ENCODE measurements at places on chromosomes 3 and 15.
A peak's percentile ranks its signal among the peaks of the same experiment; 100 is the strongest.

DNA sequence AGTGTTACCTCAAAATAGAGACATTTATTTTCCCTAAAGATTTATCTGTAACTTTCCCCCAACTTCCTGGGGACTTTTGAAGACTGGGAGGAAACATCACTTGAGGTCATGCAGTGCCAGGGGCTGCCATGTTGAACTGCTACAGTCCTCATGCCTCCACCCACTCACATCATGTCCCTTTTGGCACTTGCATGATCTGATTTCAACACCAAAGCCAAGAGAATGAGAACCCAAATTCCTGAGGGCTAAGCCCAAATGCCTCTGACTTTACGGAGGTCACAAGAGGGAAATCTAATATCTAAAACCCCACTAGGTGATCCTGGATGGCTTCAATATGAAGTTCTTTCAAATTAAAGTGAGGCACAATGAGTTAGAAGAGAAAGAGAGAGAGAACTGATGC, 213.1 kb downstream of the NTRK3 start:
- no peak for DNase-seq

DNA sequence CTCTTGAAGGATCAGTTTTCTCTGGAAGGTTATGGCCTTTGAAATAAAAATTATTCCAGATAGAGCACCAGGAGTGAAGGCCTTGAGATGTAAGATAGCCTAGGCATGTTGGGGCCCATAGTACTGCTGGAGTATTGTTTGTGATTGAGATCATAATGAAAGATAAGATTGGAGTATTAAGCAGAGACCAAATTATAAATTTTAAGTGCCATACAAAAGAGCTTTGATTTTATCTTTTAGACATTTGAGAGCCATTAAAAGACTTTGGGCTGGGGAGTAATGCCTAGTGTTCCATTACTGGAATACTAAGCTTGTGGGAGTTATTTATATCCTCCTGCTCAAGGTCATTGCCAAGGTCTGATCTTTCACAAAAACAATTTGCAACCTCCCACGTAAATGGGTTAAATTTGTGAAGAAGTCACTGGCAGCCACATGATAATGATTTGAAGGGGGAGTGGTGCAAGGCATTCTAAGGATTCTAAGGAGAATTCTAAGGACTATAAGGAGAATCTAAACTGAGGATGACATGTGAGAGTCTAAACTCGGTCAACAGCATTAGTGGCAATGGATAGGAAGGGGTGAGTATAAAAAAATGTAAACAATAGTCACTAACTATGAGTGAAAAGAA, 12.8 kb downstream of the ELL3 start:
- DNase-seq, result no peak

GRCh38 chr3:128681369-128681829, 30.8 kb upstream of the RPN1 start:
- peak; percentile 79 for DNase-seq

GRCh38 chr3:148214705-148215104, 483.0 kb upstream of the AGTR1 start:
- DNase-seq, result no peak

- no peak for DNase-seq
These were observed 73.7 kb downstream of the ARHGEF26 start for GRCh38 chr3:154194877-154195276.

- DNase-seq, result no peak
These were observed 220.2 kb upstream of the CD96 start for GRCh38 chr3:111321786-111322185.

DNA sequence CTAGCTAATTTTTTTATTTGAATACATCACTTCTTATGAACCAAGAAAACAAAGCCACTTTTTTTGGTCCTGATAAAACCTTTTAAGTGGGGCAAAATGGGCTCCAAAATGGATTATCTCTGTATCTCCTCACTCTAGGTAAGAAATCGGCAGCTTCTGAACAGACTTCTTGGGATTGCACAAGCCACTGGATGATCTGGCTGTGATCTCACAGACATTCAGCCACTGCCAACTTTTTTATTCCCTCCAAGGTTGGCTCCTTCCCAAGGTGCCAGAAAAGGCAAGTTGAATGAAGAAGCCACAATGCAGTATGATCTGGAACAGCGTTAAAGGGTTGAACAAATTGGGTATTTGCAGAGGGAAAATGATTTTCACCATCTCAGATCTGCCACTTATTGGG, 73.2 kb downstream of the PRICKLE2 start:
- no peak for DNase-seq

DNA sequence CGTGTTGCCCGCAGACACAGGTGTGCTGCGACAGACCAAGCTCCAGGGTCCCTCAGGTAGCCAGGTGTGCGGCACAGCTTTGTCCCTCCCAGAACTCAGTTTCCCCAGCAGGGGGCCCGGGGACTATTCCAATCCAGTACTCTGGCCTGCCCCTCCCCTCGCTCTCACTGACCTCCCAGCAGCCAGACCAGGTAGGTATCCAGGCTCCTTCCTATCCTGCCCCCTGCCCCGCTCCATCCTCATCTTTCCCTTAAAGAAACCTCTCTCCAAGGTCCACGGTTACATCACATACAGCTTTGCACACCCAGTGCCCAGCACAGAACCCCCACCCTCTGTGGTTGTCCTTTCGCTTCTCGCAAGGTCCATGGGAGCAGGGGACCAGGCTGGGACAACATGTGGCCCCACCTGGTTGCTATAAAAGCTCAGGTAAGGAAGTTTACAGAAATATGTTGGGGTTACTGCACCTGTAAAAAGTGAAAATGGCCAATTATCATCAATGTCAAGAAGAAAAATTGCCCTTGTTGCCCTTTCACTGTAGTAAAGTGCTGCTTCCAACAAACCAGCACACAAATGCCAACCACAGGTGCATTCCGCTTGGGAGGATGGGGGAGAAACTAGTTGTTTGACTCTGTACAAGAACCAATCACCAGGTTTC, 7.3 kb upstream of the CYP11A1 start:
- peak; percentile 86 for DNase-seq

- no peak for DNase-seq
These were observed 45.8 kb downstream of the SPSB4 start for GRCh38 chr3:141096981-141097380.

DNA sequence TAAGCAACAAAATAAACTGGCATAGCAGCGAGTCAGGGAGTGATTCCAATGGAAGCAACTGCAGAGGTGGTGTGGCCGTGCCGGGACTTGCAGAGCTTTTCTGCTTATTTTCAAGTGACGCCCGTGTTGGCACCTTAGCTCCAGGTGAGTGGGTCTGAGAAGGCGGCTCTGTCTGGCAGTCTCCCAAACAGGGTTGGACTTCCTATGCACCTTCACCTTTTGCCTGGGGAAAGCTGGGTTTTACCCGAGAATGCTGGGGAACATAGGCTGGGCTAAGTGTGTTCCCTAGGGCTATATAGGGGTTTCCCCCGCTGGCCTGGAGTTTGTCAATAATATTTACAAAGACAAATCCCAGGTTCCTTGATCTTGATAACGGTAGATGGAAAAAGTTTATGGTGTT, 179.9 kb upstream of the TBL1XR1 start:
- no peak for DNase-seq

- no peak for DNase-seq
These were observed 15.7 kb upstream of the PRR23E start for GRCh38 chr3:127177226-127177625.

GRCh38 chr3:37979541-37980461, 10.8 kb upstream of the VILL start:
- DNase-seq, result no peak

GRCh38 chr15:77295446-77295845, 124.5 kb downstream of the PEAK1 start:
- no peak for DNase-seq

GRCh38 chr3:183131735-183132134, 30.8 kb downstream of the LAMP3 start:
- no peak for DNase-seq

GRCh38 chr3:178629430-178630178, 93.4 kb downstream of the KCNMB2 start:
- DNase-seq, result no peak

DNA sequence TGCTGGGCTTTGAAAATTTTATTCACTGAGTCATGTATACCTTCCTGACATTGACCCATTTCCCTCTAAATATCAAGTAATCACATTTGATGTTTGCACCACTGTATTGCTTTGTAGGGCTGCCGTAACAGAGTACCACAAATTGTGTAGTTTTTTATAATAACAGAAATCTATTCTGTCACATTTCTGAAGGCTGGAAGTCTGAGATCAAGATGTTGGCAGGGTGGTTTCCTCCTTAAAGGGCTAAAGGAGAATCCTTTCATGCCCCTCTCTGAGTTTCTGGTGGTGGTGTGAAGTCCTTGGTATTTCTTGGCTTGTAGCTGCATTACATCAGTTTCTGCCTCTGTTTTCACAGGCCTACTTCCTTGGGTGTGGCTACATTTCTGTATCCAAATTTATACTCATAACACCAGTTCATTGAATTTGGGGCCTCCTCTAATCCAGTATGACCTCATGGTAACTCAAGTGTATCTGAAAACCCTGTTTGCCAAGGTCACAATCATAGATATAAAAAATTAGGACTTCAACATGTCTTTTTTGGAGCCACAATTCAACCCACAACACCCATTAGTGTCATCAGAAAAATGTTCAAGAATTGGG, 29.1 kb upstream of the ST6GAL1 start:
- no peak for DNase-seq

DNA sequence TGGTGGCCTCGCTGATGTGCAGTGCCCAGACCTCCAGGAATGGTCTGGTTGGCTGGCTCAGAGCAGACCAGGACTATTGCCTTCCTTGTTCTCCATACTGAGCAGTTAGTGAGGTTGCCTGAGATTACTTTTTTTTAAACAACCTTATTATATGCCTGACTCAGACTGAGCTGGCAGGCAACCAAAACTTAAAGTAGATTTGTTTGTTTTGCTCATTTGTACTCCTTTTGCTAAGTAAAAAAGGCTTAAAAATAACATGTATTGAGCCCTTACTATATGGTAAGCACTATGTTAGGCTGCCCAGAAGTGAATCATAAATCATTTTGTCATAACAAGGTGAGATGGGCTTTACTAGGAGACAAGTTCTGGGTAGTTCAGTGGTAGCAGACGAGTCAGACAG, 92.4 kb downstream of the GHSR start:
- no peak for DNase-seq

GRCh38 chr3:115399750-115400149, 223.6 kb upstream of the GAP43 start:
- no peak for DNase-seq

DNA sequence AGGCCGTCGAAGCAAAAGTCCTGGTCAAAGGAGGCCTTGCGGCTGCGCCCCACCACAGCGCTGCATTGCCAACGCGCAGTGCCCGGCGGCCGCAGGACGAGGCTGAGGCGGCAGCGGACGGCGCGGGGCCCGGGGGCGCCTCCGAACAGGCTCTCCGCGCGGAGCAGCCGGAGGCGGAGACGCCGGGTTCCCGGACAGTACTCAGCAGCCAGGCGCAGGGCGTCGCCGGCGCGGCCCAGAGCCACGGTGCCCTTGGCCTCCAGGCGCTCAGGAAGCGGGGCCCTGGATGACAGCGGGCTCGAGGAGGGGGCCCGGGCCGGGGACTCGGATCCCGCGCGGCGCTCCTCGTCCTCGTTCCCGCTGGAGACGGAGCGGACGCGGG, 1.1 kb downstream of the C2CD4B start:
- DNase-seq, result no peak

- no peak for DNase-seq
These were observed 29.6 kb downstream of the AAGAB start for GRCh38 chr15:67224889-67225288.

- DNase-seq, result no peak
These were observed at the start of gene MAP4 for GRCh38 chr3:48016301-48016973. Gene MAP4, minus strand, starts transcription at chr3:48016416. Its CDS starts 17,556 bp downstream, at chr3:47998860.

DNA sequence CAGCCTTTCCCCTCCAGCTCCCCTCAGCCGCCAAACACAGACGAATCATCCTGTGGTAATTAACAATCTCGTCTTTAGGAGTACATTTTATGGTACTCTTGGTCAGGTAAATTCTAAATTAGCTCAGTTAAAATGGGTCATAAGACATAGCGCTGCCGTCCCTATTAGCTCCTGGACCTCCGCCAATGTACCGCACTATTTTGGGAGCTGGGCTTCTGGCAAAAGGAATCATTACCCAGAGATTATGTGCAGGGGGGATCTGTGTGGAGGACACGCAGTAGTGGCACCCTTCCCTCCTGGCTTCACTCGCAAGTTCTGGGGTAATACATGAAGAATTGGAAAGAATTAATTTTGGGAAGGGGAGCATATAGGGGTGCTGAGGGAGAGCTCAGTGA, 68.6 kb upstream of the ONECUT1 start:
- no peak for DNase-seq

DNA sequence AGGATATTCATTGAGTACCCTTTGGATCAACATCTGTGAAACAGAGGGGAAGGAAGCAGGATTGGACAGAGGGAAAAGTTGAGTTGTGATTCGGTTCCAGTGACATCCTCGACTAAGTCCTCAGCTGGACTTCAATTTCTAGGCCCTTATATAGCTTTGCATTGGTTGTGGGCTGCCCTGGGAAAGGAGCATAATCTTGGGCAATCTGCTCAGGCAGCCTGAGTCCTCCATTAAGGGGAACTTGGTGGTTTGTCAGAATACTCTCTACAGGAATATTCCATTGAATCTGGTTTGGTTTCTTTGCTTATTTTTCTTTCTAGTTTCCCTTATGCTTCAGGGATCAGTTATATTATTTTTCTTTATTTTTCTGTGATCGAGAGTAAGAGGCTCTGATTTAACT, 94.1 kb downstream of the TCF12 start:
- no peak for DNase-seq

DNA sequence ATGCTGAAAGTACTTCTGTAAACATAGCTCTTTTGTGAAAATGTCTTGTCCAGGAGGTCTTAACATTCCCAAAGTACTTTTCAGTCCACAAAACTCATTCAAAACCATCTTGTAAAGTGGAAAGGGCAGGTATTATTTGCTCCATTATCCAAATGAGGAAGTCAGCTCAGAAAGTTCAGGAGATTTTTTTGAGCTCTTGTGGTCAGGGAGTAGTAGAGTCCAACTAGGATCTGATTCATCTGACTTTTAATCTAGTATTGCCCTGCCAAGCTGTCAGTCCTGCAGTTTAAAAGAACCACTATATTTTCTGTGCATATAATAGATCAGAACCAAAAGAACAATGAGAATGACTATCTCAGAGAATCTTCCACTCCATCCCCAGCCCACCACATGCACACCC, 83.5 kb downstream of the FOXB1 start:
- no peak for DNase-seq

DNA sequence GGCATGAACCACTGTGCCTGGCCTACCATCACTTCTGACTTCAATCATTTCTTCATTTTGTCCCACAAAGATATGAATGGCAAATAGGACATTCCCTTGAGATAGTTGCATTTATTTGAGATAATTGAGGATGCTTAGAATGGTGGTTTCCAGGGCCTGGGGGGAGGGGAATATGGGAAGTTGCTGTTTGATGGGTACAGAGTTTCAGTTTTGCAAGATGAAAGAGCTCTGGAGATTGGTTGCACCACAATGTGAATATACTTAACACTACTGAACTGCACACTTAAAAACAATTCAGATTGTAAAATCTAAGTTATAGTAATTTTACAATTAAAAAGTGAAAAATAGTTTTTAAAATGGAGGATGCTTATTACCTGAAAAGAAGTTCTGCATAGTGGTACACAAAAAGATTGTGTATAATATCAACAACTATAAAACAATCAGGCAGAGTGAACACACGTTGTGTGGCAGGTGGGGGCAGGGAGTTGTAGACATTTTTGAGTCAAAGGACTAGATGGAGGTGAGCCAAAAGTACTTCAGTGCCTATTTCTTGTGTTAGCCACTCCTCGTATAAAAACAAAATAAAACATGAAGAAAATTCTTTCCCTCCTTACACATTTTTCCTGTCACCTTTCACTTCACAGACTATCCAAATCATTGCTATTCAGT, 18.5 kb upstream of the RIOX2 start:
- DNase-seq, result no peak

GRCh38 chr3:50324351-50325112, 2.0 kb upstream of the HYAL2 start:
- no peak for DNase-seq

All from NCI-H1417 treated with DMSO at 0.1 percent for 48 hours (cell line).